Right lung (tissue), 10 donors: ENCODE measurements at places on chromosomes 12 and 14. TPM values are rescaled to one million over a fixed set of nuclear protein-coding genes. Genes with fewer than 3 reads are reported as not detected.

DNA sequence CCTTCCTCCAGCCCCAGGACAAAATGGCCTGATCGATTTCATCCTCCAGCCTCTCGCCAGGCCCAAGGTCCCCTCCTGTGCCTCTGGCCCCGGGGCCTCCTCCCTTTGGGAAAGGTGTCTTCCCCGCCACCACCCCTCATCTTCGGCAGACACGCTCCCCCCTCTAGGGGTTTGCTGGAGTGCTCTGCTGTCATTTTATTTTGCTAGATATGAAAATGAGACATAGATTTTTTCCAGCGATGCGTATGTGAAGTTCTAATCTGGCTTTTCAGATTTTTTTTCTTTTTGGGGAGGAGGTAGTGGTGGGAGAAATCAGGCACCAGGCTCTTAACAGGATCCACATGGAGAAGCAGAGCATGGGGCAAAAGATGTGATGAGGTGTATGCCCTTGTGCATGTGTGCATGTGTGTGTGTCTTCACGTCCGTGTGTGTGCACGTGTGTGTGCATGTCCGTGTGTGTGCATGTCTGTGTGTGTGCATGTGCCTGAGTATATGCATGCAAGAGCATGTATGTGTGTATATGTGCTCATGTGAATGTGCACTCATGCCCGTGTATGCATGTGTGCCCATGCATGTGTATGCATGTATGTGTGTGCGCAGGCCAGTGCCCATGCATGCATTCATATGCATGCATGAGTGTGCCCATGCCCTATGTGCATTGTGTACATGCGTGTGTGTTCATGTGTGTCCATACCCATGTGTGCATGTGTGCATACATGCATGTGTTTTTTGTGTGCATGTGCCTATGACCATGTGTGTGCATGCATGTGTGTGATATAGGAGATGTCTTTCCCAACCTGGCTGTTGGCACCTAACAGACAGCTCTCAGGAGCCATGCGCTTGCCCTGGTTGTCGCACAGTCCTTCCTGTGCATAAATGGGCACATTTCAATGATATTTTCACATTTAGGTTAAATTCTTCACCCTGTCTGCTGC, 203.0 kb downstream of the RBM19 start:
- no peak for DNase-seq

- no peak for DNase-seq
Observed at GRCh38 chr14:67863223-67863622, 43.6 kb downstream of the RAD51B start.

DNA sequence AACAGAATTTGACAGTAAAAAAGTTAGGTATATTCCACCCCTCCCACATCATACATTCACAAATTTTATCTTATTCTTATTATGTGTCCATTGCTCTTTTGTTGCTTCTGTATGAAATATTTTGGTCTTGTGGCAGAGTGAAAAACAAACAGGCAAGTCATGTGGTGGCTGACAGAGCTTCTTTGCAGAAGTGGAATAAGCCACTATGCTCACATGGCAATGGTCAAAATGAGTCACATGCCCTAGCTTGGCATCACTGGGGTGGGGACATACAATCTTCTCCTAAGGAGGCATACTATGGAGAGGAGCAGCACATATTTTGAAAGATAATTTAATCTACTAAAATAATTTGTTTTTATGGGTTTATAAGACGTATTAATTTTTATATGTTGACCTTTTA, 27.7 kb upstream of the CMA1 start:
- DNase-seq, result no peak

DNA sequence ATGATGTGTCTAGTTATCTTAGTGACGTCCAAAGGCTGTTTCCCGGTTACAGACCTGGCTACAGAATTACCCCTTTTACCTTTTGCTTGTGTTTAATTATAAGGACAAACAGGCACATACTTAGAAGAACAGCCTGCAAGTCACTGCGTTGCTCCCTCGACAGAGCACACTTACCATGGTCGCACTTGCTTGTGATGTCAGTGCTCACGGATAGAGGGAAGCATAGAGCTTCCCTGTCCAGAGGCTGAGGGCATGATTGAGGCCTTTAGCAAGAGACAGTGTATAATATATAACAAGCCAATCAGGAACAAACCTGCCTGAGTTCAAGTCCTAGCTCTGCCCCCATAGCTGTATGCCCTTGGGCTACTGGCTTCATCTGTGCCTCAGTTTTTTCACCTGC, 73.2 kb upstream of the SCN8A start:
- DNase-seq, result no peak

SALL2 gene
- polyA plus RNA-seq, result 32.8 TPM

DNA sequence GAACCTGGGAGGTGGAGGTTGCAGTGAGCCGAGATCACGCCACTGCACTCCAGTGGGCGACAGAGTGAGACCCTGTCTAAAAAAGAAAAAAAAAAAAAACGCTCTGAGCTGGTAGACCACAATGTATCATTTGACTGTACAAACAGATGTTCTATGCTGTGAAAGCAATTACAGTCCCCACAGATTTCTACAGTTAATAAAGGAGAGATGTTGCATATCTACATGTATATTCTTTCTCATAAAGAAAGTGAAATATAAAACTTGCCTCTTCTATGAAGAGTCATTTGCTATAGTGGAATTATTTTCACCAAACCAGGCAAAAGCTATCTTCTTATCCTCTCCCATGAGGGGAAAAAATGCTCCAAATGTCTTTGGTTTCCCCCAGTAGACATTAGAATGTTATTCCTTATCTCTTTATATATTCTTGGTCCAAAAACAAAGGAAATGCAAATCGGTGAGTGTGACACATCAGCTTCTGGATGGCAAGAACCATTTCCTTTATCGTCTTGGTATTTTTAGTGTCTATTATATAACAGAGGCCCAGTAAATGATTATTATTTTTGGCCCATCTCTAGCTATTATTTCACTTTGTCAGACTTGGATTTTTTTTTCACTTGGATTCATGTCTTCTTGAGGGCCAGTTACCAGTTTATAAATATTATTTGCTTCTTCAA, 230.4 kb downstream of the SSPN start:
- DNase-seq, result no peak

- no peak for DNase-seq
Observed at GRCh38 chr14:30223966-30224365, 296.3 kb upstream of the PRKD1 start.

DNA sequence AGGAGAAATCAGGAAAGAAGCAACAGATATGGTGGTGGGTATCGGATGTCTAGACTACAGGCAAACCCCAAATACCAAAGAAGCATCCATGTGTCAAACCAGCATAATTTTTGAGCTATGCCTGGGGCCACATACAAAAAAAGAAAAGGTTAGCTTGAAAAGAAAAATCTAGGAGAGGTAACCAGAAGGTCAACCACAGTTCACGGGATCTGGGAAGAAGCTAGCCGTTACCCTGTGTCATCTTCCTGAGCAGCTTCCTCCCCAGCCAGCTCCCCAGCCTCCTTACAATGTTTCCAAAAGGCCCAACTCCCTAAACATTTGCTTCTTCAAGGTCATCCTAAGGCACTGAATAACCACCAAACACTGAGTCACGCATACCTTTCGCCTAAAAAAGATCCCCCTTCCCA, 3.1 kb downstream of the SINHCAF start:
- no peak for DNase-seq

- DNase-seq, result no peak
Observed at GRCh38 chr14:54348923-54349620, 47.7 kb upstream of the CDKN3 start.

FRMD6 gene
- 30.1 TPM for polyA plus RNA-seq

- DNase-seq, result no peak
Observed at GRCh38 chr12:116661341-116661740, 76.5 kb downstream of the SPRING1 start.

DNA sequence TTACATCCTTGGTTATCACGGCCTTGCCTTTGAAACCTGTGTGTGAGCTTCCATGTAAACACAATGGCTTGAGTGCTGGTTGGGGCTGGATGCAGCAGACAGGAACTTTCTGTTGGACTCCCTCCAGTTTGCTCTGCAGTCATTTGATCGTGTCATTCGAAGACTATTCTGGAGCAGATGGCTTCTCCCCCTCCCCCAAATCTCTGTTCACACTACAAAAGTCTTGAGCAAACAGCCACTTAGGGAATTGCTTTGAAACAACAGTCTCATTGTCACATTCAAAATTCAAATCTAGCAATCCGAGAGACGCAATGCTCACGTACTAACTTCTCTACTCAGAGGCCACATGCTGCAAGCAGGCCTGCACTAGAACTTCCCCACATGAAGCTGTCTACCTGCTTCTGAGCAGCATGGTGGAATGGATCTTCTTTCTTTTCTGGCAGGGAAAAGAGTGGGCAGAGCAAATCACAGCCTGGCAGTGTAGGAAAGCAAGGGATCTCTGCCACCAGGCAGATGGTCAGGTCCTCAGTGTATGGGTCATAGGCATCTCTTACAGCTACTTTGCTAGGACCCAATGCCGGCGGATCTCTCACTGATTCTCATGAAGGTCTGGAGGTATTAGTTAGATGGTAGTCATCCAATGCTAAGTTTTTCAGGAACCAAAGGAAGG, 214.2 kb downstream of the PPM1H start:
- peak; percentile 37 for DNase-seq

MYF5 gene
- polyA plus RNA-seq, result not detected

BLTP3B gene
- polyA plus RNA-seq, result 16.5 TPM

- DNase-seq, result no peak
Observed at GRCh38 chr12:85509857-85510256, 229.8 kb downstream of the ALX1 start.

DNA sequence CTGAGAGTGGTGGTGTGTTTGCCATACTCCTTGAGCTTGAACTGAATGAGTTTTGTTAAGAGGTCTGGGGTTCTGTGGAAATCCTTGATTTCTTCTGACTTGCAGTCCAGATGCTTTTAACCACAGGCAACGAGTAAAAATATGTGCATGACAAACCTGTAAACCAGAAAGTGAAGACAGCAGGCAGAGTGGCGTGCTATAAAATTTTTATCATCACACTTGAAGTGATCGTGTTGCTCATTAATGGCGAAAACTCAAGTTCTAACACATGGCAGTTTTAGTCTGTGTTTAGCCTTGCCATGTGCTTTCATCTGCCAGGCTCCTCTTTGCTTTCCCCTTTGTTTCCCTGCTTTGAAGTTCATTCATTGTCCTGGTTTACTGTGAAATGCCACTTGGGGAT, 28.0 kb downstream of the TXNRD1 start:
- no peak for DNase-seq

VRTN gene
- polyA plus RNA-seq, result 0.04 TPM

DNA sequence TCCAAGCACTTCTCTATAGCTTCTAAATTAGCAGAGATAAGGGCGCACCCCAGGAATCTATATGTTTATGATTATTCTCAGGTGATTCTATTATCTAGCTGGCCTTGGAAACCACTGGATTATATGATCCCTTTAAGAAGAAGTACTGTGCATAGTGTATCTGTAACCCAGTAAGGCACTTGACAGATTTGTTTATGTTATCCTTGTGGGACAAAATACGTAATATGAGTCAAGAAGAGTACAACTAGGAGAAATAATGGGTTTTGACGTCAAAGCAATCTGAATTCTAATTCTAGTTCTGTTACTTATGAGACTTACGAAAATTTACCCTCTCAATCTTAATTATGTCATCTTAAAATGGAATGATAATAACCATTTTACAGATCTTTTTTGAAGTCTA, 259.6 kb upstream of the NAV3 start:
- DNase-seq, result no peak

TC2N gene
- 18.0 TPM for polyA plus RNA-seq

- no peak for DNase-seq
Observed at GRCh38 chr14:67733616-67734015, 31.9 kb downstream of the RDH12 start.

DNA sequence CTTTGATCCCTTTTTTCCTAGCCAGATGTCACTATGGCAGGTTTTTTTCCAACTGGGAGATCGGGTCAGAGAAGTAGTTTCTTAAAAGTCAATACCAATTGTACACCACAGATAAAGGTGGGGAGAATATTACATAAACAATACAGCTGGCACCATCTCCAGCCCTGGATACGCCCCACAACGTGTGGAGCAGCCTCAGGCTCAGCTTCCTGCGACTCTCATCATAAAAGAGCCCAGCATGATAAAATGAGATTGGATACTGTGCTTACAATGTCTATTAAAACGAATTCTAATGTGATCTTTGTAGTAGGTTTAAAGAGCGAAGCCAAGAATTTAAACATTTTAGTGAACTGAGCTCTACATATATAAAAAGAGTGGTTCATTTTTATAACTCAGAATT, 21.5 kb downstream of the EFCAB11 start:
- no peak for DNase-seq

PRH1 gene
- polyA plus RNA-seq, result 7.2 TPM

GRCh38 chr14:21498540-21499526, 12.3 kb downstream of the METTL3 start:
- no peak for DNase-seq

- peak; percentile 53 for DNase-seq
Observed at GRCh38 chr12:16573398-16574077, 32.4 kb downstream of the LMO3 start.
